NCI-H82 (cell line): ENCODE measurements at places on chromosomes 3 and 15.

DNA sequence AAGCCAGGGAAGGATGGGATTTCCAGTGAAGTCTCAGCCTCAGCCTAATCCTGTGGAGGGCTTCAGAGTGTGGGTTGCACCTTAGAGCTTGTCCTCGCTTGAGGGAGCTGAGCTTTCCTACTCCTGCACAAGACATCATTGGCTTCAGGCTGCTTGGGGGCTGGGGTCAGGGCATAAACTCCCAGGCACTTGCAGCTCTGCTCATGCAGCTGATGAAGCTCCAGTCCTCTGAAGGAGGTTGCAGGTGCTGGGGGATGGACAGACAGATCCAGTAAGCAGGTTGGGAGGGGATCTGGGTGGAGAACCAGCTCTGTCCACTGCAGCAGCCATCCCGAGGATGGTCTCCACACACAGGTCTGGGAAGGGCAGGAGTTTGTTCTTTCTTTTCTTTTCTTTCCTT, 19.4 kb upstream of the POLG start:
- DNase-seq: peak; percentile 23

DNA sequence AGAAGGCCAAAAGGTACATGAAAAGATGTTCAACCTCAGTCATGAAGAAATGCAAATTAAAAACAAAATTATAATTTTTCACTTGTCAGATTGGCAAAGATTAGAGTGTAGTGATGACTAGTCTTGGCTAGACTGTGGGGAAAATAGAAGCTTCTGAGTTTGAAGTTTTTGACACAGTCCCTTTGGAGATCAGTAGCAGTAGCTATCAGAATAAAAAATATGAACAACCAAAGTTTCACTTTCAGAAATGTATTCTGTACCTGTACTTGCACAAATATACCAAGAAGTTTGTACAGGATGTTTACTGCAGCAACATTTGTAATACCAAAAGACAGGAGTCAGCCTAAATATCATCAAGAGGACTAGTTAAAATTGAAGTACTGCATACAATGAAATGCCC, 14.1 kb downstream of the ATP2C1 start:
- DNase-seq: no peak

DNA sequence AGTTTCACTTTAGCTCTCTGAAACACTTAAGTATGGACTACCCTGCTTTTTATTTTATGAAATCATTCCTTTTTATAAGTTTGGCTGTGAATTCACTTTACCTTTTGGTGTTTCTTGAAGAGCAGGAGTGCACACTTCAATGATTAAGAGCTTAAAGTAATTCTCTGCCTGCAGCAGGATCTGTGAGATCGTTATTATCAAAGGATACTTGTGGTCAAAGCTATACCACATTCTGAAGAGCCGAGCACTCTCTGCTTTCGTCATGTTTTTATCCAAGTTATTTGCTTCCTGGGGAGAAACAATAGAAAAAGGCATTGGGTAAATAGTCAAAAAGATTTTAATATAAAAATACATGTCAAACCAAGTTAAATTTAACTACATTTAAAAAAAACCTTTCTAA, 243.7 kb downstream of the CHST2 start:
- peak; percentile 46 for DNase-seq

DNA sequence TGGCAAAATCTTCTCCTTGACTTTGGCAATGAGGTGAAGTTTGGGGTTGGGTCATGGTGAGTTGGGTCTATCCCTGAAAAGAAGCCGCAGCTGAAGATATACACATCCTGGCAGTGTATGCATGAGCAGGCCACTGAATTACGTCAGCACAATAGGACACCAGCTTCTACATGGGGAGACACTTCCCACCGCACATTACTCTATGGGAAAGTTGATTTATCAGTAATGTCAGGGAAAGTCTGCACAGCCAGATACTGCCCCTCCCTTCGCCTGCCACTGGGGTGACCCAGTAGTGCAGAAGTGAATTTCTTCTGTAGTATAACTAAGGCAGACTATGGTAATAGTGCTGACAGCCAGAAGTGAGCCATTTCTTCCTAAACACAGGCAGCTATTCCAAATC, 245.0 kb downstream of the NTRK3 start:
- DNase-seq: no peak

GRCh38 chr3:161347726-161348125, 23.6 kb downstream of the SPTSSB start:
- DNase-seq: no peak
